Foreskin keratinocyte (primary cell): ENCODE measurements at places on chromosomes 3 and 15.

DNA sequence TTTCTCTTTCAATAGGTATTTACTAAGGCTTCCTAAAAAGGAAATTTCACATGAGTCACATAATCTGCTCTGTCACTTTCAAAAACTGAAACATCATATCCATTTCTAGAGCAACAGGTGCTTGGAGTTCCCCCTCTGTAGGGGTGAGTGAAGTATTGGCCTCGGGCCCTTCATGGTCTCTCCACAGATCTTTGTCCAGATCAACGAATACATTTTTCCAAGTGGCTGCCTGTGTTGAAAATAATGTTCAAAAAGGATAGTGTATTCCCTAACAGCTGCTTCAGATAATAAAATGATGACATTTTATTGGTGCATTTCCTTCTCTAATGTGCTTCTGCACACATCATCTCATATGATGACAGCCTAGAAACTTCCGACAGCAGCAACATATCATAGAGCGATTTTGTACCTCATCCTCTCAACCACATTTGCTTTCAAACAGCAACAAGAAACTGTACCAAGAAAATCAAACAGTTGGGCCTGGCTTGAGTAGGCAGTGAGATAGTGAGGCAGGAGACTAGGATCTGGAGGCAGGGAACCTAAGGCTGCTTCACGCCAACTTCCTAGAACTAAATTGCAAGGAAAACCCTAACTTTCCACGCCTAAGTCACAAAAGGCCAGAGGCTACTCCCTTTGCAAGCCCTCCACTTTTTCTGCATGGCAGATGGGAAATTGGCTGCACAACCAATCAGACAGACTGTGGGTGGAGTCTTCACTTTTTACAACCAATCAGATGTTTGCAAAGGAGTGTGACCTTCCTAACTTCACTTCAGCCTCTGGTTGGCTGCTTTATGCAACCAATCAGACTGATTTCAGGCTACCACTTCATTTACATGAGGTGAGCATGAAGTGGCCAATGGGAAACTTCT, 340.2 kb downstream of the LRRC3B start:
- DNase-seq: no peak

DNA sequence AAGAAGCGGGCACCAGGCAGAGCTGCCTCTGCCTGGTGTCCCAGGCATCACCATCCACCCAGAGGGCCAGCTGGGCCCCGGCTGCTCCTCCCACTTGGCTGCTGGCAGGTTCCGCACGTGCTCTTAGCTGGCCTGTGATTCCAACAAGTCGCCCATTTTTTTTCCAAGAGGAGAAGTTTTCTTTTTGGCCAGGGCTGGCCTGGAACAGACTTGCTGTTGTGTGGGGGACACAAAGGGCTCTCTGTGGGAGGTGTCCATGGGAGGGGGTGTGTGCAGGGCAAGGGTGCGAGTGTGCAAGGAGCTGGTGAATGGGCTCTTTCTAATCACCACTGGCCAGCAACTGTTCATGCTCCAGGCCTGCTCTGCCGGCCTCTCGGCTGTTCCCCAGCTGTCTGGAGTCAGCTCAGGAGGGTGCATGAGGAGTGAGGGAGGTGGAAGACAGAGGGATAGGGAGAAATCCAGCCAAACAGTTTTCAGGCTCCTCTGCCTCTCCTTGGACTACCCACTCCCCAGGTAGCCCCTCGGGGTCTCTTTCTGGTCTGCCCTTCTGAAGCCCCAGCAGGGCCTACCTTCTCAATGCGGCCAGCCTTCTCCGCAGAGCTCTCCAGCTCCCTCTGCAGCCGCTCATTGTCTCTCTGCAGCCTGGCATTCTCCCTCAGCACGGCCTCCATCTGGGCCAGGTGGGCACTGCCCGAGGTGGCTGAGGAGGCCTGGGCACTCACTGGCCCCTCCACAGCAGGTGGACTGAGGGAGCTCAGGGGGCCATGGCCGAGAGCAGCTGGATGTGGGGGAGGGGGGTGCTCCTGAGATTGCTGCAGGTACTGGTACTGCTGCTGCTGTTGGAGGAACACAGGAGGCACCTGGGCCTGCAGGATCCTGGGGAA, 7.1 kb downstream of the AMOTL2 start:
- DNase-seq: no peak

DNA sequence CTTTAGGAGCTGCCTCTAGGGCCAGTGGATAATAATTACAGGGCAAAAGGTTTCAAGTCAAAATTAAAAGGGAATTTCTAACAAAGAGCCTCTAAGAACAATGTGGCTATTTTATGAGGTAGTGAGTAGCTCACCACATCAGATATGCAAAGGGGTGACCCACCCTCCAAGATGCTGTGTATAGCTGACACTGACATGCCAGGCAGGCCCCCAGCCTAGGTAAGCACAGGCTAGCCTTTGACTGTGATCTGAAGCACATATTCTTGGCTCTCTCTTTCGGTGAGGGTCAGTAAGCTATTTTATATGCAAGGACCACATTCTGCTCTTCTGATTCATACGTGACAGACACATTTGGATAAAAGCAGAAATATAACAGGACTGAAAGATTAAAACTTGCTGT, 2.8 kb upstream of the THSD4 start:
- DNase-seq: no peak

DNA sequence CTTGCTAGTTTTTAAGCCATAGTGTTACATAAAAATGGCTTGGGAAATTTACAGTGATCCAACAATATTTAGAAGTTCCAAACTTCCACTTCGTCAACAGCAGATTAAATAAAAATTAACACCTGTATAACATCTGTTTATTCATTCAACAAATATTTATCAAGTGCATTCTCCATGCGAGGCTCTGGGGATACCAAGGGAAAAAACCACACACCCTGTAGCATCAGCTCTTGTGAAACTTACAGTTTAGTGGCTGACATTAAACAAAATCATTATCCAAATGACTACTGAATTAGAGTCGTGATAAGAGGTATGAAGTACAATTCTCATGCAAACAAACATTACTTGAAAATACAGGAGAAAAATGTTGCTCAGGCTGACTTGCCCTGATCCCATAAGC, 122.9 kb downstream of the DLG1 start:
- DNase-seq: no peak

DNA sequence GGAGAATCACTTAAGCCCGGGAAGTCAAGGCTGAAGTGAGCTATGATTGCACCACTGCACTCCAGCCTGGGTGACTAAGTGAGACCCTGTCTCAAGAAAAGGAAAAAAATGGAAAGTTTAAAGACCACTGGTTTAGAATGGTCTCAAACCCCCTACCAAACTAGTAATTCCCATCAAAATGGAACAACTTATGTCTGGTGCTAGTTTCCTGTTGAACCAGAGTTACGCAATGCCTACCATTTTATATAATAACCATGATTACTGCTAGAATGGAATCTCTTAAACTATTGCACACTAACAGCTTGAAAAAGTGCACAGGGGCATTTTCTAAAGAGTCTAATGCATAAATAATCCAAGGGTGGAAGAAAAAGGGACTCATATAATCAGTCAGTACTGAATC, 43.6 kb downstream of the DMXL2 start:
- no peak for DNase-seq

- peak; percentile 37 for DNase-seq
Measured at GRCh38 chr15:81038975-81039607, 38.4 kb downstream of the TLNRD1 start.

DNA sequence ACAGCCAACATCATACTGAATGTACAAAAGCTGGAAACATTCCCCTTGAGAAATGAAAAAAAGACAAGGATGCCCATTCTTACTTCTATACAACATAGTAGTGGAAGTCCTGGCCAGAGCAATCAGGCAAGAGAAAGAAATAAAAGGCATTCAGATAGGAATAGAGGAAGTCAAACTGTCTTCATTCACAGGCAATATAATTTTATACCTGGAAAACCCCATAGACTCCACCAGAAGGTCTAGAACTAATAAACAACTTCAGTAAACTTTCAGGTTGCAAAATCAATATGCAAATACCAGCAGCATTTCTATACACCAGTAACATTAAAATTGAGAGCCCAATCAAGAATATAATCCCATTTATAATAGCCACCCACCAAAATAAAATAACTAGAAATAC, 27.1 kb upstream of the THSD4 start:
- DNase-seq: no peak

GRCh38 chr3:129954514-129954913, 20.0 kb upstream of the TRH start:
- no peak for DNase-seq

GRCh38 chr3:127409421-127410136, 121.7 kb upstream of the PRR20G start:
- DNase-seq: no peak
